ENCODE measurements at places on chromosomes 12 and 14.
A peak's percentile ranks its signal among the peaks of the same experiment; 100 is the strongest.

GRCh38 chr14:53569446-53569845, 387.2 kb downstream of the BMP4 start:
- no peak for DNase-seq

DNA sequence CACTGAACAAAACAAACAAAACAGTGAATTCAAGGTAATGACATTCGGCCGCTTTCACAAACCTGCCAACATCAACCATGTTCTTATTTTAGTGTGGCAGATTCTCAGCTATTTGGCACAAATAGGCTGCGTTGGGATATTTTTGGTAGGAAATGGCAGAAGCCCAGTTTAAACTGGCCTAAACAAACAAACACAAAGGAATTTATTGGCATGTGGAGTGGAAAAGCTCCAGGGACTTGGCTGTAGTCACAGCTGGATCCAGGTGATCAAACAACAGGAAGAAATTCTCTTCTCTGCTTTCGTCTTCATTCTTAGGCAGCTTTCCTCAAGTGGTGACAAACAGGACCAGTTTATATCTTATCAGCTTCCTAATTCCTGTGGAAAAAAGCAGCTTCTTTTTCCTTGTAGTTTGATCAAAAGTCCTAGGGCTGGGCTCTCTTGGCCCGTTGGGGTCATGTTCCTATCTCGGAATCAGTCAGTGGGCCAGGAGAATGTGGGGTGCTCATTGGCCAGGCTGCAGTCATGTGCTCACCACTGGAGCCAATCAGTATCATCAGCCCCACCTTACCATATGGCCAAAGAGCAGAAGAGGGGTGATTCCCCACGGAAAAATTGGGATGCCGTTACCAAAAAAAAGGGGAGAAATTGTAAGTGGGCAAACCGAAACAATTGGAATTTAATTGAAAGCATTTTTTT, 22.6 kb downstream of the C12orf75 start:
- DNase-seq, result no peak

GRCh38 chr14:72186523-72186922, 254.3 kb downstream of the RGS6 start:
- DNase-seq, result no peak

- no peak for DNase-seq
Observed at GRCh38 chr14:102225386-102225785, 79.6 kb downstream of the MOK start.

DNA sequence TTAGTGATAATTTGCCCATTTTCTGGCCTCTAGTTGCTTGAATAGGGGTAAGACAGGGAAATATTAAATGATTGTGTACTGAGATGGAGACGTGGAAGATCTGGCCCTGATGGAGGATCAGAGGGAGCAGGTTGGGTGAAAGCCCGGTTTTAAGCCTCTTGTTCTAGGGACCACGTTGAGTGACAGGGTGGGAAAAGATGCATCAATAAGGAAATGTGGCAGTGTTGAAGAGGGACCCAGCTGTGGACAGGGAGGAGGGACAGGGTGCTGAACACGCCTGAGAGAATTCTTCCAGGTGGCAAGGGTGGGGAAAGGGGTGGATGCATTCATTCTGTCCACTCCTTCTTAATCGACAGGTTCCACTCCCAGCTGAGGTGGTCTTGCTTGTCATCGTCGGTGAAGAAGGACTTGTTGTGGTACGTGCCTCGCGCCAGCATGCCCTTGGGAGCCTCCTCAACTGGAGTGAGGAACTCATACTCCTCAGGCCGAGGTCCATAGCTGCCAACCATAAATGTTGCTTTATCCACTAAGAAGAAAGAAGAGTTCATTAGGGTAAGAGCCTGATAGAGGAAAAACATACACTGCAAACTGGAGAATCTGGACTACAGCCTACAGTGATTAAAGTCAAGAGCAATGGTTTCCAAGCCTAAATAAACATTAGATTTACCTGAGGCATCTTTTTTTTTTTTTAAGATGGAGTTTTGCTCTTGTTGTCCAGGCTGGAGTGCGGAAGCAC, 4.0 kb upstream of the ERP27 start:
- no peak for DNase-seq

- DNase-seq, result no peak
Observed at GRCh38 chr14:75794615-75795038, 133.6 kb downstream of the TTLL5 start.

GRCh38 chr12:120231316-120232011, 30.6 kb upstream of the RPLP0 start:
- DNase-seq, result peak; percentile 91

DNA sequence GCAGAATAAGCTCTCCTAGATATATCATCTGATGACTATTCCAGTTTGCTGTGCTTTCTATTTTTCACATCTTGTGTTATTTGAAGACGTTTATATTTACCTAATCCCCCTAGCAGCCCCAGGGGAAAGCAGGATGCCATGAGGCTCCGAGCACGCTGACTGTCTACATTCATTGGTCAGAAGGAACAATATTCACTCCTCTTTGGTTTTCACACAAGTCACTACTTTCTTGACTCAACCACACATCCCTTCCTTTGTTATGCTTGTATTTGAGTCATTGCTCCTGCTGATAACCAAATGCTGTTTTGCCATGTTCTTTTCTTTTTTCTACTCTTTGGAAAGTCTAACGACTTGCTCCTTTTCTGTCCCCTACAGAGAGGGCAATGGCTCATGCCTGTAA, 86.5 kb upstream of the SLC38A2 start:
- no peak for DNase-seq

DNA sequence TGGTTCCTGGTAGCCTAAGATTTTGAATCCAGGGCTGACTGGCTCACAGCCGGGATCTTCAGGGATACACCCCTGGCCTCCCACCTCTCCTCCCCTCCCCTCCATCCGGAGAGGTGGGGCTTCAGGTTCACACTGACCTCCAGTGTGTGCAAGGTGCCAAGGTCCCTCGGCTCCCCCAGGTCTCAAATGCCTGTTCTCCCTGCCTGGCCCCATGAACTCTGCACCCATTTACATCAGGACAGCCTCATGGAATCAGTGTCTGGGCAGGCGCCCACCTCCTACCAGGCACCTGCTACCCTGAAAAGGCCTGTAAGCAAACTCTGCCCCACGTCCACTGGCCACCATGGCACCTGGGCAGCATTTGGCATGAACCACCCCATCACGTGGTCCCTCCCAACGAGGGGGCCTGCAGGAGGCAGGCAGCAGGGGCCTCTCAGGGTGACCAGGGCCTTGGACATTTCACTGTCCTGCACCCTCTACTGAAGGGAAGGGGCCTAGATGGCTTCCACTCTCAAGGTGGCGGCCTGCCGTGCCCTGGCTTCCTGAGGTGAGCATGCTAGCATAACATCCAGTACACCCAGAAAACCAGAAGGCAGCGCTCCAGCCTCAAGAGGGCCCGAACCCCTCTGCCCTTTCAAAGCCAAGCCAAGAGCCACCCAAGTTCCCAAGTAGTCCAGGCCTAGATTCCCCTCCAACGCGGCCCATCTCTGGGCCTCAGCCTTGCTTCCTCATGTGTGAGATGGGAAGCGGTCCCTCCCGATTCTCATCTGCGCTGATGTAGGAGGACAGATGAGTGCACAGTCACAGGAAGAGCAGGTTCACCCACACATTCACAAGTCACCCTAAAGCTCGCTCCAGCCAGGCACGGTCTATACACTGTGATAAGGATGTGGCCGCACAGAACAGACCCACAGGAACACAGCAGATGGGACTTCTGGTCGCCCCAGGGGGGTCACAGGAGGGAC, 37.3 kb downstream of the CCDC85C start:
- DNase-seq, result no peak

- DNase-seq, result no peak
Observed at GRCh38 chr12:124761871-124762270, 101.8 kb downstream of the SCARB1 start.

- DNase-seq, result no peak
Observed at GRCh38 chr12:20415028-20415427, 46.7 kb downstream of the PDE3A start.

DNA sequence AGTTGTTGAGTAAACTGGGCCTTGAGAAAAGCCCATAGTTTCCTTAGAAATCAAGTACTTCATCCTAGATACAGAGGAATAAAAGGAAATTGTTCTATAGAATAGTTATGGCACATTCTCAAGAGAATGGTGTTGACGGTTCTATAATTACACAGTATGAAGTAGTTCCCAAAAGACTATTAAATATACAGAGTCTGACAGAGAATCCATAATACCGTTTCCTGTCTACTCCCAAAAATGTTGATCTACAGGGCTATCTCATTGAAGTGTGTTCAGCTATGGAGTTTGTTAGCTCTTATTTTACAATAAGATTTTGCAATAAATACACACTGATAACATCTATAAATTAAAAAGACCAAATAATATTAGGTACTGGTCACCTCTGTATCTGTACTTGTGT, 799.7 kb downstream of the RPS29 start:
- no peak for DNase-seq

DNA sequence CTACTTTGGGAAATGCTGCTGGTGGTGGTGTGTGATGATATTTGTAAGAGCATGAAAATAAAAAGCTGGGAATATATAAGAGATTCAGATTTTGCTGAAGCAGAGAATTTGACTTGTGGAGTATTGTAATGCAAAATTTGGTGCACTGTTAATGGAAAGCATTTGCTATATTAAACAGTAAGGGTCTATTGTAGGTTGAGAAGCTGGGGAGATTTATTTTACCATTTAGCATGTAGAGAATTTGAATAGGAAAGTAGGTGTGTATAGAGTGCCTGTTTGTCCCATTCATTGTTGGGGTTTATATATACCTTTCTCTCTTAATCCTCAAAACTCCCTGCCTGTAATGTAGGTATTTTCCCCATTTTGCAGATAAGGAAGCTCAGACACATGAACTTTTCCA, 48.4 kb downstream of the CRADD start:
- DNase-seq, result no peak

- no peak for DNase-seq
Observed at GRCh38 chr12:78220811-78221210, 390.1 kb downstream of the NAV3 start.

DNA sequence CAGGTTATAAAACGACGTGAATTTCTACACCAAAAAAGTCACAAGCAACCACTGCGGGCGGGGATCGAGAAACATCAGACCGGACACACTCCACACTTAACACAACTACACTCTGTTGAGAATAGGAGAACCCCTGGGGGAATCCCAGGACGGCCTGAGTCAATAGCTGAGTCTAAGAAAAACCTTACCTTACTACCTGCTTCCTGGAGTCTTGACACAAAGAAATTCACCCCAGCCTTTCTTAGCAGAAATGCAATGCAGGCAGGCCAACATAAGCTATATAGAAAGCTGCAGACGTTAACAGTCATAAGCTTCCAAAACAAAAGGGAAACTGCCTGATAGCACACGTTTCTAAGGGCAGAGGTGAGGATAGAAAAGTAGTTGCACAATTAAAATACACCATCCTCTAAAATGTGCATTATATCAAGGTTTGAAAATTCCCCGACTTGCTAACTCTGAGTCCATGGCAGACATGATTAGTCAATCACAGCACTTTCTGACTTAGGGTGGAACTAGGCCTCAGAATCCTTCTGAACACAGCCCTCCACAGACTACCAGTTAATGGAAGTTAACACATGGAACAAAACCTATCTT, 68.0 kb downstream of the CCDC88C start:
- DNase-seq, result peak; percentile 17

GRCh38 chr14:65074449-65075150, 27.7 kb downstream of the MAX start:
- peak; percentile 61 for DNase-seq

GRCh38 chr12:25493682-25494081, 59.4 kb downstream of the LMNTD1 start:
- no peak for DNase-seq

DNA sequence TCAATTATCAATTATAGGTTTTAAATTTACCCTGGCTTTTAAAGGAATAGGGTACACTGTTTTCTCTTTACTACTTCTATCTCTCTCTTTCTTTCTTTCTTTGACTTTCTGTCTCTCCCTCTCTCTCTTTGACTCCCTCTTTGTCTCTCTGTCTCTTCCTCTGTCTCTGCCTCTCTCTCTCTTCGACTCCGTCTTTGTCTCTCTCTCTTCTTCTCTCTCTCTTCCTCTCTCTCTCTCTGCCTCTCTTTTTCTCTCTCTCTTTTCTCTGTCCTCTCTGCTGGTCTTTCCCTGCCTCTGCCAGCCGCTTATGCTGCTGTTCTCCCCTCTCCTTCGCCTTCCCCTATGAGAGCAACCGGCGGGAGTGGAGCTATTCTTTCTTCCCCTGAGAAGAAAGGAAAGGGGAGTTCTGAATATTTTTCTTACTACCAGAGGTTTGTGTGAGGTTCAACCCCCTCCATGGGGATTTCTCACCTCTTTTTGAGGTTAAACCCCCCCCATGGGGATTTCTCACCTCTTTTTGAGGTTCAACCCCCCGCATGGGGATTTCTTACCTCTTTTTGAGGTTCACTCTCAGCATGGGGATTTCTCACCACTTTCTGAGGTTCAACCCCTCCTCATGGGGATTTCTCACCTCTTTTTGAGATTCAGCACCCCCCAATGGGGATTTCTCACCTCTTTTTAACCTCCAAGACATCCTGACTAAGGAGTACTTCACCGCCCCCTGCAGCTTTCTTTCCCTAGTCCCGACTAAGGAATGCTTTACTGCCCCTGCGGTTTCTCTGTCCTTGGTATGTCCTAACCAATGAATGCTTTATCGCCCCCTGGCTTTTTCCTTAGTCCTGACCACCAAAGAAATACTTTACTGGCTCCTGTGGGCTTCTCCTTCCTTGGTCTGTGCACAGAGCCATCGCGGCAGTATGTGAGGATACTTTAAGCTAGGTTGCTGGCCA, 27.4 kb upstream of the DDHD1 start:
- no peak for DNase-seq

GRCh38 chr14:22291406-22291805, 297.6 kb downstream of the DAD1 start:
- DNase-seq, result no peak

DNA sequence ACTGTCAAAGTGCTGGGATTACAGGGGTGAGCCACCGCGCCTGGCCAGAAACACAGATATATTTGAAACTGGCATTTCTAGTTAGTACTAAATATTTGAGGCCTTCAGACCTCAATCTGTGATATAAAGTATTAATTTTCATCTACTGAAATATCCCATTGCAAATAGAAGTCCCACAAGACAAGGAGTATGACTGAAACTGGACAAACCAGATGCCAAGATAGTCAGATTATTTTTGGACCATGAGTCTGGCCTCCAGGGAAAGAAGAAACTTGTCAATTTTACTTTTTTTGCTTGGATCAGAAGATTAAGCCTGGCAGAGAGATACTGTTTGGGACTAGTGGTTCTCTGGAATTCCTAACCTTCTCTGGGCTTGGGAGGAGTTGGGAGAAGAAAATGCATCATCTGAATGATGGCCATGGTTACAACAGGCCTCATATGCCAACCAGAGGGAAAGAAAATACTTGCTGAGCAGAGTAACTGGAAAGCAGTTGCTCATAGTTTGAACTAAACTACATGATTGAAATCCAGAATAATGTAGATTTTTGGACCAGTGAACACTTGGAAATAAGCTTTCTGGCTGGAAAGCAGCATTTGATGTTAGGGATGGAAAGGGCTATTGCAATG, 2.9 kb upstream of the SMOC1 start:
- no peak for DNase-seq

GRCh38 chr12:123705935-123706334, 6.2 kb upstream of the ATP6V0A2 start:
- peak; percentile 5 for DNase-seq

DNA sequence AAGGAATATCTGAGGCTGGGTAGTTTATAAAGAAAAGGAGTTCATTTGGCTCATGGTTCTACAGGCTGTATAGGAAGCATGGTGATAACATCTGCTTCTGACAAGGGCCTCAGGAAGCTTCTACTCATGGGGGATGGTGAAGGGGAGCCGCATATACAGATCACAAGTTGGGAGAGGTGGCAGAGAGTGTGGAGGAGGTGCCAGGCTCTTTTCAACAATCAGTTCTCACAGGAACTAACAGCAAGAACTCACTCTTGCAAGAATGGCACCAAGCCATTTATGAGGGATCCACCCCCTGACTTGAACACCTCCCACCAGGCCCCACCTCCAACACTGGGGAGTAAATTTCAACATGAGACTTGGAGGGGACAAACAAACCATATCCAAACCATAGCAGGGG, 3.5 kb upstream of the TSPAN11 start:
- DNase-seq, result no peak
